ENCODE measurements at places on chromosomes 7 and 10. TPM values are rescaled to one million over a fixed set of nuclear protein-coding genes. Genes with fewer than 3 reads are reported as not detected.

UTF1 gene
- not detected for total RNA-seq

PLPP4 gene
- not detected for total RNA-seq

C10orf62 gene
- not detected for total RNA-seq

COL13A1 gene
- 0.18 TPM for total RNA-seq

PARP12 gene
- 51.1 TPM for total RNA-seq

APBB1IP gene
- total RNA-seq, result not detected

ANKRD30A gene
- total RNA-seq, result not detected

GSTO2 gene
- total RNA-seq, result 31.8 TPM

Measured in HT-29 (cell line).